ENCODE measurements at places on chromosomes 13 and 19. TPM values are rescaled to one million over a fixed set of nuclear protein-coding genes. Genes with fewer than 3 reads are reported as not detected.

GRCh38 chr19:19571071-19571786 is 33.2 kb downstream of the CILP2 start:
- no peak for DNase-seq

GRCh38 chr19:10634430-10634829 is 9.1 kb downstream of the SLC44A2 start:
- no peak for DNase-seq

DNA sequence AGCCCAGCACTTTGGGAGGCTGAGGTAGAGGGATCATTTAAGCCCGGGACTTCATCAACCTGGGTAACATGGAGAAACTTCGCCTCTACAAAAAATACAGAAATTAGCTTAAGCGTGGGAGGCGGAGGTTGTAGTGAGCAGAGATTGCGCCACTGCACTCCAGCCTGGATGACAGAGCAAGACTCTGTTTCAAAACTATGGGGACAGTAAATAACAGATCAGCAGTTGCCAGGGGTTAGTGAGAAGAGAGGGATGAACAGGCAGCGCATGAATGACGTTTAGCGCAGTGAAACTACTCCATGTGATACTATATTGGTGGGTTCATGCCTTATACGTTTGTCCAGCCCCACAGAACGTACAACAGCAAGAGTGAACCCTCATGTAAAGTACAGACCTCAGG is 7.1 kb upstream of the ICAM3 start:
- no peak for DNase-seq

GRCh38 chr19:37933937-37934358 is 26.9 kb downstream of the SIPA1L3 start:
- DNase-seq: no peak

DNA sequence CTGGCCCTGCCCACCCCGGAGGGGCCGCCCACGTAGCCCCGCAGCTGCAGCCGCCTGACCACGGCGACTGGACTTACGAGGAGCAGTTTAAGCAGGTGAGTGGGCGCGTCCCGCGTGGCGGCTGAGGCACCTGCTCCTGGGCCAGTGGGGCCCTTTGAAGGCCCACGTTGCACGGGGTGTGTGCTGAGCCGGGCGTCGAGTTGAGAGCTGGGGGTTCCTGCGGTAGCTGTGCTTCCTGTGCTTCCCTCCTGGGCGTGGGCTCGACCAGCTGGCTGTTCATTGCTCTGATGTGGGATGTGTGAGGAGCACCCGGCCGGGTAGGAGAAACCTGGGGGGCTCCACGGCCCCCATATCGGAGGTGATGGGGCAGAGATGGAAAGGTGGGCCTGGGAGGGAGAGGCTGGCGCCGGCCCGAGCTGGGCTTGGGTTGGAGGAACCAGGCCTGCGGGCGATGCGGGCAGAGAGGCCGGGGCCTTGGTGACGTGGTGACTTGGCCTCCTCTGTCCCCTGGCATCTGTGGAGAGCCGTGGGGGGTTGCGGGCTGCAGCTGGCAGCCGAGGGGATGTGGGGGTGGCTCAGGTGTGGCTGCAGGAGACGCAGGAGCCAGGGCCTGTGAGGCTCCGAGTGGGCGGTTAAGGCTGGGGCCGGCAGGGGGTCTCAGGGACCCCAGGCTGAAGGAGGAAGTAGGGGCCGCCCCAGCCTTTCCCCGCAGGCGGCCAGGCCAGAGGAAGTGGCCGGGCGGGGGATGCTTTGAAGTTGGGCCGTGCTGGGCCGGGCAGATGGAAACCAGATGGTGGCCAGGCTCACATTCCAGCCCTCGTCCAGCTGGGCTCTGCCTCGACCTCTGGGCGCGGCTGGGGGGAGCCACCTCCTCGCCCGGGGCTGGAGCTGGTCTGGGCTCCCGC is 7.1 kb downstream of the ARID3A start:
- no peak for DNase-seq

DNA sequence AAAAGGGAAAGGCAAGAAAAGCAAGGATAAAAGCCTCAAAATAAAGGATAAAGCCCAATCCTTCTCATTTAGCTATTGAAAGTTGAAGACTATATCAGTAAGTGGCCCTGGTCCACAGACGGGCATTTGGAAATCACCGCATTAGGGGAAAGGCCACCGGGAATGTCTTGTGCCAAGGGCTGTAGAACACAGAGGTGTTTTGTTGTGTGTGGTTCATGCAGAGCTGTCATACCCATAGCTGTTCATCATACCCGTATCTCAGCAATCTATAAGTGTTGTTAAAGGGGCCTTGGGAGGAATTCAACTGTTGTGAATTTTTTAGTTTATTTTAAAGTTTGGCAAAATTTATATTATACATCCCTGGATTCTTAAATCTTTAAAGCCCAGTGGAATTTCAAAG is 33.0 kb downstream of the DLEU7 start:
- no peak for DNase-seq

- no peak for DNase-seq
Measured at GRCh38 chr13:23467048-23467931, 33.8 kb upstream of the SACS start.

DNA sequence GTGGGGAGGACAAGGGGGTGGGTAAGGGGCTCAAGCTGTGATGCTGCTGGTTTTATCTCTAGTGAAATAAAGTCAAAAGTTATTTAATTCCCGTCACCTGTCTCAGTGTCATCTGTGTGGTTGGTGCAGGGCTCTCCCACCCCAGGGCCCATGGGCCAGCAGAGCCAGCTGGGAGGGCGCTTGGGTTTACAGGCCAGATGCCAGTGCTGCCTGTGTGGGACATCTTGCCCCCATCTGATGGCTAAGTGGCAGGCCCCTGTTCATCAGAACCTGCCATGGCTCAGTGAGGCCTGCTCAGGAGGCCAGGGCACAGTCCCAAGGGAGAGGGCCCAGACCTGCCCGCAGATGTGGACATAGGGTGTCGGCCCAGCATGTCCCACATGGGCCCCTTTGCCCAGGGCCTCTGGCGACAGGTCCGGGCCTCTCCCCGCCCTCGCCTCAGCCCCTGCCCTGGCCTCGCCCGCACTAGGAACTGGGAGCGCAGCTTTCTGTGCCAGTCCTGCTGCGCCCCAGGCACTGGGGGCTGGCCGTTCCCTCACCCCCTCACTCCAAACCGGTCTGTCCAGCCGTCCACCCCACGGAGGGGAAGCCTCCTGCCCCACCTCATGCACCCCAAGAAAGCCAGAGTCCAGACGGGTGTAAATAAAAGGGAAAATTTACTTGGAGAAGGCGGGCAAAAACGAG is 5.3 kb downstream of the ZNF296 start:
- no peak for DNase-seq

- no peak for DNase-seq
Measured at GRCh38 chr19:7953576-7953975, 10.1 kb upstream of the TIMM44 start.

- no peak for DNase-seq
Measured at GRCh38 chr19:13089857-13090507, 12.7 kb downstream of the LYL1 start.

- DNase-seq: no peak
Measured at GRCh38 chr13:31240921-31241320, 41.1 kb downstream of the B3GLCT start.

GRCh38 chr13:95239283-95239682 is 62.0 kb downstream of the ABCC4 start:
- no peak for DNase-seq

DNA sequence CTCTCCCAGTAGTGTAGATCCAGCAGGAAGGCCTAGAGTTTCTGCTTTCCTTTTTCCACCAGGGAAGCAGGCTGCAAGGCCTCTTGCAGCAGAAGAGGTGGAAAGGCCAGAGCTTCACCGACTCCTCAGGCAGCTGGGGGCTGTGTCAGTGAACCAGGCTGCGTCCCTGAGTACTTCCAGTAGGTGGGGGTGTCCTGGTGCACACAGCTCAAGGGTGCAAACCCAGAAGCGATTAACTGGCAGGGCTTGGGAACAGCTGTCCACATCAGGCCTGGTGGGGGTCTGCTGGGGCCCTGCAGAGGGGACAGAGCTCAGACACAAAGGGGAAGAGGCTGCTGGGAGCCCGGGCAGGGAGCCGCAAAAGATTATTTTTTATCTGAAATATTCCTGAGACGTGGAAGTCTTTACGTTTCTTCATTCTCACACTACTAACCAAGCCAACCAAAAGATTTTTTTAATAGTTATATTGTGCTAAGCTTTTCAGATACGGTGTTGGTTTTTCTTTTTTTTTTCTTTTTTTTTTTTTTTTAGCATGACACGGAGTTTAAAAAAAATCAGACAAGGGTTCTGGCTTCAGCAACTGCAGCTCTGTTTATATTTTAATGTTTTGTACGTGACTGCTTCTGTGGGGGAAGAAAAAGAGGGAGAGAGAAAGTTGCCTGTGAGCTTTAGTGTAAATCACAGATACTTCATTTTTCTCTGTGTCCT is 11.0 kb downstream of the TSHZ3 start:
- DNase-seq: peak; percentile 22

DNA sequence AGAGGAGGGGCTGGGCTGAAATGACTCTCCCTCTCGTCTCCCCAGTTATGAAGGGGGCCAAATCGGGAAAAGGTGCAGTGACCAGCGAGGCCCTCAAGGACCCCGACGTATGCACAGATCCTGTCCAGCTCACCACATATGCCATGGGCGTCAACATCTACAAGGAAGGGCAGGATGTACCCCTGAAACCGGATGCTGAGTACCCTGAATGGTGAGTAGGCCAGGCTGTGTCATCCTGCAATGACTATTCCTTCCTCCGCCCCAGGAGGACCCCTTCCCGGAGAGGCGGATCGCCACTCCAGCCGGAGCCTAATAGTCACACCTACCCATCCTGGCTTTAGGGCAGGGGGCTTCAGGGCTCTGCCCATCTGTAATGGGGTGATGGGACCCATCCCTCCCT is 2.6 kb downstream of the MRPL54 start:
- DNase-seq: no peak

DNA sequence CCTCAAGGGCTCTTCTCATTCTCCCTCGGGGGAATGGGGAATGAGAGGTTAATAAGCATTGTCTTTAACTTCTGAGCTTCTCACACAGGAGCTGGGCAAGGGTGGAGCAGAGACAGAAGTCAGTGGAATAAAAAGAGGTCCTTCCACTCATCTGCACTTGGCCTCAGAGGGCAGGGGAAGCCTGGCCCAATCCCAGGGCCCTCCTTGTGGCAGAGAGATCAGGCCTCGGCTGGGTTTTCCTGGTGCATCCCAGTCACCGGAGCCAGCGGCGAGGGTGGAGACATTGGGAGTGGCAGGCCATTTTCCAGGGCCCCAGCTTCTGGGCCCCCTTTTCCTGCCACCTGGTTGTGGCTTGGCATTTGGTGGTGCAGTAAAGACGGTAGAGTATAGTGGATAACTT is 10.6 kb downstream of the CALM3 start:
- DNase-seq: no peak

- DNase-seq: no peak
Measured at GRCh38 chr13:111380431-111380830, 60.0 kb downstream of the TEX29 start.

DNA sequence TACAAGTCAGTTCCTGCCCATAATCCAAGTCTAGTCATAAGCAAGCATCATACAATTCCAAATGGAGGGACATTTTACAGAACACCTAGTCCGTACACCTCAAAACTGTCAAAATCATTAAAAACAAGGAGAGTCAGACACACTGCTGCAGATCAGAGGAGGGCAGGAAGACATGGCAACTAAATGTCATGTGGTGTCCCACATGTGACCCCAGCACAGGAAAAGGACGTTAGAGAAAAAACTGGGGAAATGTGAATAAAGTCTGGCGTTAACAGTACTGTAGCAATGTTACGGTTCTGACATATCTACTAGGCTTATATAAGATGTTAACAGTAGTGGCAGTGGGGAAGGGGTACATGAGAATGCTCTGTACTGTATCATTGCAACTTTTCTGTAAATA is 2.3 kb downstream of the ZSCAN5A start:
- no peak for DNase-seq

DNA sequence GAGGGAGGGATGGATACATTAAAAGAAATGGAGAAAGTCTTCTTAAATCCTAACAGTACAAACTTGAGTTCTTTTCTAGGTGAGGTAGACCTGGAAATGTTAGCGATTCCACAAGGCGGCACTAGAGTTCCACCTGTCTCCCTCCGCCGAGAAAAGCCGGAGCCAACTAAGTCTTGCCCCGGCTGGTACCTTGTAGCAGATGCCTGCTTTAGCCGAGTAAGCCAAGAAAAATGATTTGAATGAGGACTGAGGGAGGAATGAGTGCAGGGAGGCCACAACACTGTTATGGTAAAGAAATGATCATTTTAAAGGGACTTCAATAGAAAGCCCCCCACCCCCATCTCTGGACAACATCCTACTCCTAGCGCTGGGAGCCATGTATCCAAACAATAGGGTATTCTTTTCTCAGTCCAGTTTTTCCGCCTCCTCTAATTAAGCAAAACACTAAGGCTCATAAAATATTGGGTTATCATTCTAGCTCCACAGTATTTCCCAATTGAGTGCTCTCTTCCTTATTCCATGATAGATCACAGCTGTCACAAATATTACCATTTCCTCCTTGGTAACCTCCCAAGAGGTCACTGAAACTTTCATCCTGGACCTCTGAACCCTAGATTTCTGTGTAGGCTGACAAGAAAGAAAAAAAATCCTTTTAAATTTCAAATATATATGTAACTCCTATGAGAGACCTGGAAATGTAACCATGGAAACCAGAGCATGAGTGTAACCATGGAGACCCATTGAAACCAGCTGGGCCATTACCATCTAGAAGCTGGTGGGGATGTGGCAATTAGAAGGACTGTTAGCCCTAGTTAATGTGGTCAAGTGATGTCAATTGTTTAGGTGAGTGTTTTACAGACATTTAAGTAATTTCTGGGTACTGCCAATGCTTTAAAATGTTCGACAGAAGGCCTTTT is 58.3 kb downstream of the GPALPP1 start:
- peak; percentile 78 for DNase-seq

GRCh38 chr19:12092065-12092867 is 27.7 kb downstream of the ZNF844 start:
- DNase-seq: peak; percentile 17

DNA sequence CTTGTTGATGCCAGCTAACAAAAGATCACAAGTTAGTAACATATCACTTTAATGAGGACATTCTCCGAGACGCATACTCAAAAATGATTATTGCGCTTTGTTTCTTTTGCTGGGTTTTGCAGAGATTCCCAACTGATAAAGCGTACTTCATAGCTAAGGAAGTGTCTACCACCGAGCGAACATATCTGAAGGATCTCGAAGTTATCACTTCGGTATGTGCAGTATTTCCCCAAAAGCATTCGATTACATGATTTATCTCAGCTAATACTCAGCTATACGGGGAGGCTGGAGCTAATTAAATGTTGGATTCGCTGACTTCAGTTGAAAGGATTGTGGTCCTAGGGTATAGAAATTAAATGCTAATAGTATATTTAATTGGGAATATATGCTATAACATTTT is 166.3 kb downstream of the STK24 start:
- no peak for DNase-seq

GRCh38 chr13:71677124-71677523 is 189.9 kb downstream of the DACH1 start:
- no peak for DNase-seq

The HSH2D gene
- 21.5 TPM for total RNA-seq

The PROZ gene
- total RNA-seq: not detected

The TMEM145 gene
- not detected for total RNA-seq

The CADM4 gene
- 0.66 TPM for total RNA-seq

The ADGRE2 gene
- total RNA-seq: 1.7 TPM

The DAZAP1 gene
- total RNA-seq: 227 TPM

The S1PR4 gene
- total RNA-seq: 238 TPM

The TMEM272 gene
- total RNA-seq: 3.5 TPM

The CEACAM8 gene
- total RNA-seq: not detected

The CCL25 gene
- total RNA-seq: not detected

The NANOS2 gene
- not detected for total RNA-seq
